Activated naive CD4-positive, alpha-beta T cell (primary cell): ENCODE measurements at places on chromosomes 1 and 21.

- no peak for DNase-seq
These were observed 21.3 kb downstream of the COL6A2 start for GRCh38 chr21:46119144-46119636.

DNA sequence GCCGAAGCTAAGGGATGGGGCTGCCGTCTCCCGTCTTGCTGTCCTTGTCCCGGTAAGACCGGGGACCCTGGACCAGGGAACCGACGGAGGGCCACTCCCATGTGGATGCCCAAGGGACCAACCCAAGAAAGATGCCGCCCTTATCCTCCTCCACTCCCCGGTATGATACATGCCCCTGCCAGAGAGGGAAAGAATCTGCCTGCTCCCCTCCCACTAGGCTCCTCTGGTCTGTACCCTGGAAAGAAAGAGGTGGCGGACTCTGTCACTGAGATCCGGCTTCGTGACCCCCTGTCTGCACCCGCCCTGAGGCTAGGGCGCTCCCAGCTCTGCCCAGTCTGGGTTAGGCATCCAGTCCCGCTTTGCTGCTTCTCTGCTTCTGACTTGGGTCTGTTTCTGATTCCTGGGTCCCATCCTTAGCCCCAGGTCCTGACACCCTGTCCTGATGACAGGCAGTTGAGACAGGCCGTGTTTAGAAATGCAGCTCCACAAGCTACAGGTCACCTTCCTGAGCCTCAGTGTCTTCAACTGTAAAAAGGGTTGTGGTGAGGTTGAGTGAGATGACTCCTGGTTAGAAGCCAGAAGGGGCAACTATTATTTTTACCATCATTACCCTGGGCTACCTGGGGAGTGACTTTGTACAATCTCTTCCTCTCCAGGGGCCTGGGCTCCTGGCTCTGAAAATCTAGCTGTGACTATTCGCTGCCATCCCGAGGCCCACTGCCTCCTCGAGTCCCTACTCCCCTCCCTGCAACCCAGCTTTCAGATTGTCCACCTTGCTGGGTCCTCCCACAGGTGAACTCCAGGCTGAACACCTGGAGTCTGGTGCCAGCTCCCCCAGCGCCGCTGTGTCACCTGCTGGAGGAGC, 3.7 kb downstream of the MATN1 start:
- no peak for DNase-seq

DNA sequence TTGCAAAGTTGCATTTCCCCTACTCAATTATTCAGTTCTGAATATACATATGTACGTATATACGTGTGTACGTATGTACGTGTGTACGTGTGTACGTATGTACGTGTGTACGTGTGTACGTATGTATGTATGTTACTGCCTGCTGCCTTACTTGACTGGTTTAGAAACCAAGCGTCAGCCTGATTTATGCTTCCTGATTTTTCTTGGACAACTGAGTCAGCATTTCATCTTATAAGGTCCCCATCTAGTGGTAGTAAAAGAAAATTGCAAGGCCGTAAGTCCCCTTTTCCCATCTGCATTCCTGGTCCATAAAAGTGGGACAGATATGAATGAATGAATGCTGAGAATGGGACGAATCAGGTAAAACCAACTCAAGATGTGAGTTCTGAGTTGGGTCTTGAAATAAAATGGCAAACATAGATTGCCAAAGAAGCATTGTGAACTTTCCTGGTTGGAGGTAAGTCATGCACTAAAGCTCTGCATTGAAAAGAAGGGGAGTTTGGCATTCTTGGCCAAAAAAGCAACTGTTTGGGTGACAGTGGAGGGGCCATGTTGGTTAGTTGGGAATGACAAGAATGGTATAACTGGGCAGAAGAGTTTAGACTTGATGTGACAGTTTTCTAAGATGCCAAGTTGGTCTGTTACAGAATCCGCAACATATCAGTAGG, 76.4 kb upstream of the DNAH14 start:
- no peak for DNase-seq

GRCh38 chr1:35544976-35545375, 12.2 kb downstream of the KIAA0319L start:
- DNase-seq = no peak

DNA sequence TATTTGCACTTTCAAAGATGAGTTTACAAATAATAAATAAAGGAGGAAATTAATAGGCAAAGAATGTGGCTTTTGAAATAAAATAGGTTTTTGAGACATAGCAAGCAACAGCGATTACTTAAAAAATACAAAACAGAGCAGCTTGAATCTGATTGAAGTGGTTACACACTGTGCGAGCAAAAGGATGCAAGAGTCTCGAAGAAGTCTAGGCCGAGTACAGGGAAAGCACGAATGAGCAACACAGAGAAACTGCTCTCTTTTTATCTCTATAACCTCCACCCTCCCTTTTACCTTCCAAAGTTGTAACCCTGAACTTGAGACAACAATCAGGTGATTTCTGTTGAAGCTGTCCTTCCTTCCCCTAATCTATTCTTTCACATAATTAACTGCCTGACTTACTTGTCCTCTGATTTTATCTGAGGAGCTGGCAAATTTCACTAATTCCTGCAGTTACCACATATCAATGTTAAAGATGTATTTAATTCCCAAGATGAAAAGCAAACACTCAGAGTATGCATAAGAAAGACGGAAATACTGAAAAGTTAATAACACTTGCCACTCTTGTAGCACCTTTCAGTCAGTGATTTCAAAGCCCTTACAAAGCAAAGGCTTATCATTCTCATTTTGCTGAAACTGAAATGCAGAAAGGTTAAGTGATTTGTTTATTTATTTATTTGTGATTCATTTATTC, 1030.1 kb downstream of the ADGRL2 start:
- DNase-seq = no peak

GRCh38 chr21:36750576-36750959, 51.7 kb downstream of the SIM2 start:
- DNase-seq = no peak

DNA sequence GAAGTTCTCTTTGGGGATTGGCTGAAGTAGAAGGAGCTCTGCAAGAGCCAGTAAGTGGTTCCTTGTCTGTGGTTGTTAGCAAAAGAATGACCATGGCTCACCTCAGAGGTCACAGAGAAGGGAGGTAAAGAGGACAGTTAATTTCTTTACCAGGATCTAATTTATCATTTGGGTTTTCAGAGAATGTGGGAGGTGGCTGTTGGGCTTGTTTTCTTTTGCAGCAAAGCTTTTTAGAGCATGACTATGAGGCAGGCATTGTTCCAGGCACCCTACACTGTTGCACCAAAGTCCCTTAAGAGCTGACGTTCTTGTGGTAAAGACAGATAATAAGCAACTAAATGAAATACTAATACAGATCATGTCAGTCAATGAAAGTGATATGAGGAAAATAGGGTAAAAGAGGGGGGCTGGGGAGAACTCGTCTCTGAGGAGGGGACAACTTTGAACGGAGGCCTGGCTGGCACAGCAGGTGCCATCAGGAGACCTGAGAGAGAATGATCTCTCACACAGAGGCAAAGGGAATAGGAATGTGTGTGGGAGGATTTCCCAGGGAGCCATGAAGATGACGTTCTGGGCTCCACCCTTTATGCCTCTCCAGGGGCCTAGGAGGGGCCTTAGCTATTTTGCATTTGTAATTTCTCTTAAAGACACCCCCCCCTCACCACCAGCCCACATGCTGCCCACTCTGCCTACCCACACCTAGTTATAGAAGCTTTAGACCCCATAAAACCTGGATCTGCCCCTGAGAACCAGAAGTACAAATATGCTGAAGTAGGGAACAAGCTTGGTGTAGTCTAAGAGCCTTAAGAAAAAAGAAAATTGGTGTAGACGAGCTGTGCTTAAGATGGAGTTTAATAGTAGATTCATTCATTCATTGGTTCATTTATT, 177.5 kb downstream of the ROR1 start:
- DNase-seq = no peak

GRCh38 chr1:29380532-29380931, 144.2 kb downstream of the PTPRU start:
- no peak for DNase-seq

- DNase-seq = no peak
These were observed 146.8 kb upstream of the DMRTA2 start for GRCh38 chr1:50570066-50570468.

DNA sequence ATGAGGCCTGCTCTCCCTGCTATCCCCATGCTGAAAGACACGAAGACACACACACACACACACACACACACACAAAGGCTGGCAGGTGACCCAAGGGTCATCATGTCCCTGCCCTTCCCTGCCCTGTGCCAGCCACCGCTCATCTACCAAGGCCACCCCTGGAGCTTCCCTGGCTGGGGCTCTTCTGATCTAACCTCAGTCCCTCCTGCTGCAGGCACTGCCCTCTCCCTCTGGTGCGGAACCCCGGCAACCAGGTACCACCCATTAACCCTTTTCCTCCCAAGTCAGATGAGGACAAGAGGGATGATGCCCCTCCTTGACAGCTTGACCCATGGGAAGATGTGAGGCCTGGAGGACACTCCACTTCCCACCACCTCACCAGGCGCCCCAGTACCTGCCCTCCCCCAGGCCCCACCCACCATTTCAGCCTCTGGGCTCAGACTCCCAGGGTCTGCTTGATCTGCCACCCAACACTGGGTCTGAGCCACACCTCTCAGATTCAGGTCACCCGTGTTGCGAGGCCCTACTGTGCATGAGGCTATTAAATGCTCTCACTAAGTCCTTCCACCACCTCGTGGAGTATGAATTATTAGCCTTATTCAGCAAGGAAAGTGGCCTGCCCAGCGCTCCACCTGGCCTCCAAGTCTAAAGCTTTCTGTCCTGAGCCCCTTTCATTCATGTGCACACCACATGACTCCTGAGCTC, 2.5 kb downstream of the SDC3 start:
- DNase-seq = no peak

- DNase-seq = no peak
These were observed 17.4 kb downstream of the MYOM3 start for GRCh38 chr1:24094554-24094953.
